ENCODE measurements at places on chromosomes 16 and 17.

- peak; percentile 45 for DNase-seq
These were observed 242.0 kb downstream of the FTO start for GRCh38 chr16:53945996-53946395.

DNA sequence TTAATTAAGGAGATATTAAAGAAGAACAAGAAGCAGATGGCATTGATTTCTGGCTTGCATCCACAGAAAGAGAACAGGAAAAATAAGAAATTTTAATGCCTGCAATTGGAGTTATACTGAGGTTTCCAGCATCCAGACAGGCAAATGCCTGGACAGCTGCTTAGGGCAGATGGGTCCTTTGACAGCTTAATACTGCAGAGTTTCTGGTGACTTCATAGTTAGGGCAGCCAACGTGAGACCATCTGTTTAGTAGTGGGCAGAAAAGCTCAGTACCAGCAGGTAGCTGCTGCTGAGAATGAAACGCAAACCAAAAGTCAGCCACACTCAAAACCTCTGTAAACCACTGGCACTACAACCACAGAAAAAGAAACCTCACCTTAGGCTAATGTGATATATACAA is 109.8 kb downstream of the CDK5R1 start:
- peak; percentile 90 for DNase-seq

DNA sequence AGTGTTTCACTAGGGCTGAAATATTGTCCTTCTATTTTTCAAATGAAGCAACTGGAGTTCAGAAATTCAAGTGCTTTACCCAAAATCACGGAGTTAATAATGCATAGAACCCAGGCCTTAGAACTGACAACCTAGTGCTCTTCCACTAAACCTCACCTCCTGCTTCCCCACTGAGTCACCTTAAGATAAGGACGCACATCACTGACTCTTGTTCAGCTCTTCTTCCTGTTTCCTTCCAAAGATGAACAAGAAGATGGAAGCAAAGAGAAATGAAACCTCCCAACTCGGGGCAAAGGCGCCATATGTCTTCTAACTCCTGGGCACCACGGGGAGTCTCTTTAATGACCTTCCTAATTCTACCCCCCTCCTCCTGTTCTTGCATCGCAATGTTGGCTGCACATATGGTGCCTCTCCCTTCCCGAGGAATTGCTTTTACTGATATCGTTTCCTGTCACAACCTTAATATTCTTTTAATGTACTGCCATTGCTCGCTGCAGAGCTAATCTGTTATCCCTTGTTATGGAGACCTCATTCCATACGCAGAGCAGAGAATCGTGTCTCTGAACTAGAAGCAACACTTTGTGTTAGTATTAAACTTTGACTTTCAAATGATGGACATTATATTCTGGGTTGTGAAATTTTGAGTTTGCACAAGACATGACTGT is 591.4 kb downstream of the TMEM114 start:
- no peak for DNase-seq

GRCh38 chr17:8151641-8152111 is 528 bp downstream of the PER1 start:
- DNase-seq, result peak; percentile 28

- no peak for DNase-seq
These were observed 62.9 kb downstream of the C16orf95 start for GRCh38 chr16:87254296-87254695.

- no peak for DNase-seq
These were observed 7.8 kb downstream of the CDRT15 start for GRCh38 chr17:14228903-14229302.

GRCh38 chr16:75503801-75504200 is 8.6 kb upstream of the CHST6 start:
- no peak for DNase-seq

DNA sequence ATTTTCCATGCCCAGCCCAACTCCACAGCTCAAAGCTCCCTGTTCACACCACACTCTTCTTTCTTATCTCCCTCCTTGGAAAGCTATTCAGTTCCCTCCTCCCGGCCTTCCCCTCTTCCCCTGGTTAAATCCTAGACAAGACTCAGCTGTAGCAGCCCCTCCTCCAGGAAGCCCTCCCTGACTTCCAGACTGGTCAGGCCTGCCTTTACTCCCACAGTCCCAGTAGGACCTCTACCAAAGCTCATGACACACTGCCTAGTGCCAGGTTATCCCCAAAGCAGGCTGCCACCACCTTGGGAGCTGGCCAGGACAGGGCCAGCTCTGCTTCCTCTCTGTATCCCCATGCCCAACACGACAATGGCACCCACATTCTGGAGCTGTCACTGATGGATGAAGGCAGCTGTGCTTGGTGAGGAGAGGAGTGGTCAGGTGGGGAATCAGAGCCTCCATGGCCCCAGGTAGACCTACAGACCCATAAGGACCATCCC is 50.0 kb downstream of the BEAN1 start:
- DNase-seq, result no peak

DNA sequence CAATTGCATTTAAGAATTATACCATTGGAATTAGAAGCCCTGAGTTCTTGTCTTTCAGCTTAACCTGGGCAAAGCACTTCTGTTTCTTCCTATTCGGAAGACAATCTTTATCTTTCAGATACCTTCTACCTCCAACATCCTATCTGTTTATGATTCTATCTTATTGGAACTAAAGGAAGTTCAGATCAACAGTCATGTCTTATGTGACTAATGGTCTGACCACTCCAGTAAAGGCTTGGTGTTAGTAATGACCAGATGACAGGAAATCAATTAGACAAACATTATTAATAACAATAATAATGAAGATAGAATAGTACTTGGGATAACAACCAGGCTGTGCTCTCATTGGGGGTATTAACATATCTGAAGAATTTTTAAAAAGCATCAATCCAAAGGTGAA is 11.3 kb downstream of the HS3ST3A1 start:
- no peak for DNase-seq

GRCh38 chr16:67961551-67961957 is 6.9 kb downstream of the SLC12A4 start:
- DNase-seq, result peak; percentile 98

DNA sequence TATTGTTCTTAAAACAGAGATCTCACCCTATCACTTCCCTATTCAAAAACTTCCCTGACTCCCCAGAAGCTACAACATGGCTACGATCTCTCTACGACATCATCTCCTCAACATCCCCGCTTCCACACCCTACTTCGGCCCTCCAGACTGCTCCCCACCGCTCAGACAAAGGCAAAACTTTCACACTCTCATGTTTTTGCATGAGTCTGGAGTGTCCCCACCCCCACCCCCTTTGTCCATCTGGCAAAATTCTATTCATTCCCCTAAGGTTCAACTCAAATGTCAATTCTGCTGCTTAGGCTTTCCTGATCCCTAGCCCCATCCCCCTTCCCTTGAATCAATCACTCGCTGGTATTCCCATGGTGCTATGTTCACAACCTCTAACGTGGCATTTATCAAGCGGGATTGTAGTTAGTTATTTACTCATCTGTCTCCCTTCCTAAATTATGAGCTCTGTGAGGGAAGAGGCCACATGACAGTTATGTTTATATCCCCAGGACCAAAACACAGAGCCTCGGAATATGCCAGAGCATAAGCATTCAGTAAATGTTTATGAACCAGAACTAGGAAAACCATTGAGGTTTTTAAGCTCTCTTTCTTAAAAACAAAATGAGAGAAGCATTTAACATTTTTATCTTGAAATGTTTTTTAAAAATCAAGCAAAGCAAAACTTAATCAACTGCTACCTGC is 55.9 kb downstream of the STX8 start:
- no peak for DNase-seq

GRCh38 chr16:397736-398332 is 835 bp downstream of the NME4 start:
- peak; percentile 56 for DNase-seq

- DNase-seq, result peak; percentile 24
These were observed 250.8 kb upstream of the SOX9 start for GRCh38 chr17:71869841-71870545.

GRCh38 chr17:2898255-2898926 is 102.2 kb downstream of the RAP1GAP2 start:
- DNase-seq, result peak; percentile 63

DNA sequence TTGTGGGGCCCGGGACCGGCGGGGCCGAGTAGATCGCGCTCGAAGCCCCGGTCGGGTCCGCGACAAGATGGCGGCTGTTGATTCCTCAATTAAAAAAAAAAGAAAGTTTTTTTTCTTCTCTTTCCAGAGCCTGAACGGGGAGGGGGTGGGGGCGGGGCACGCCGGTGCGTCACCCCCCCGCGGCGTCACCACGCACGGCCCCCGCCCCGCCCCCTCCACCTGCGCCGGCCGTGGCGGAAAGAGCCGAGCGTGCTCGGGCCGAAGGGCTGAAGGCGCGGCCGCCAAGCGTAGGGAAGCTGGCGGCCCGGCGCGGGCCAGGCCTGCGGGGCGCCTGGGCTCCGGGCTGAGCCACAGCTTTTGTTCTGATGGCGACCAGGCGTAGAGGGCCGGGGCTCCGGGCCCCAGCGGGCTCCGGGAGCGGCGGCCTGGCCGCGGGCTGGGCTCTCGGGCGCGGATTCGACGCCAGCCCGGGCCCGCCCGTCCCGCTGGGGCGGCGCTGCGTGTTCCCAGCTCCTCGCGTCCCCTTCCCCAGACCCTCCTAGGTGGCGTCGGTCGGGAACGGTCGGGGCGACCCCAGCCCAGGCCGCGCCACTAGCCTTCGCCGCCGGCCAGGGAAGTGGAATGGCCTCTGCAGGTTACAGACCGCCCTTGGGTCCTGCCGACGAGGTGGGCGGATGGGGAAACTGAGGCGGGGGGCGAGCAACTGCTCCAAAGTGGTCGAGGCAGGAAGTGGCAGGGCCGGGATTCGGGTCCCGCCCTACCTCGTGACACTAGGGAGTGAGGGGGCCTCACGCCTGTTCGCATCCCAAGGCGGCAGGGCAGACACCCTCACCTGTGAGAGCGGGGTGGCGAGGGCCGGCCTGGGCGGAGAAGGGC is at the start of gene CREBBP:
CREBBP (minus strand) TSS at position 91 of the 876 bp plus-strand sequence. CDS start 797 bp downstream, outside the sequence.
- DNase-seq, result peak; percentile 96

DNA sequence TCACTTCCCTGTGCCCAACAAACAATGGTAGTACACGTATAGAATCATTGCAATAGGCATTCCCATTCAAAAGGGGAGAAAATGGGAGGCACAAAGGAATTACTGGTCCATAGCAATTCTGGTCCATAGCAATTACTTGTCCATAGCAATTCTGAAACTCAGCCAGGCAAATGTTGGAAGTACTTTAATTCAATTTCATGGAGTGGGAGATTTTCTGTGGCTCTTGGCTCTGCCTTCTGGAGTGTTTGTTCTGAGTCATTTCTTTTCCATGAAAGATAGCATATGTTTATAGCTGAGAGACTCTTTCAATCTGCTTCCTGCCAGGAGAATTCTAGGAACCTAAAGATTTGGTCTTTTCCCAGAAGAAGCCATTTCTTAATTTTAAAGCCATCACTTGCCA is 182.8 kb upstream of the ELAC2 start:
- DNase-seq, result no peak

- peak; percentile 41 for DNase-seq
These were observed 4.7 kb downstream of the C1QTNF1 start for GRCh38 chr17:79028496-79029326.

GRCh38 chr16:76488065-76488417 is 210.8 kb downstream of the CNTNAP4 start:
- DNase-seq, result no peak

DNA sequence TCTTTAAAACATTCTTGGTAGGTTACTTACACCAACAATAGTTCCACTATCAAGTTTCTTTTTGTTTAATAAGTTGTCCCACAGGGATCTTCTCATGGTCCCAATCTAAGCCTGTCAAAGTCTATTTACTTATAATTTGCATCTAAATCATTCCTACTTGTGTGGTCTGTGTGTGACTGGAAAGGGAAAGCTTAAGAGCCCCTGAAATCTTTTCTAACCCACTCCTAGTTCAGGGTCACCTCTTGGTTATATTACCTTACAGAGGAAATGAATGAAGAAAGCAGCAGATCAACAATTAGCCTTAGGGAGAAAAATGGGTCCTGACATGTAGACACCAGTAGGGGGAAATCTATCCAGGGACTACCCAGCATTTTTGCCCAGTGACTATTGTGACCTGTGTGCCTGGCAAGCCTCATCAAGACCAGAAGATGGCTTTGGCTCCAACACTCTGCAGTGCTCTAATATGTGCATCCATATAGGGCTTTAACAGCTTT is 110.4 kb upstream of the HAS3 start:
- DNase-seq, result peak; percentile 57

DNA sequence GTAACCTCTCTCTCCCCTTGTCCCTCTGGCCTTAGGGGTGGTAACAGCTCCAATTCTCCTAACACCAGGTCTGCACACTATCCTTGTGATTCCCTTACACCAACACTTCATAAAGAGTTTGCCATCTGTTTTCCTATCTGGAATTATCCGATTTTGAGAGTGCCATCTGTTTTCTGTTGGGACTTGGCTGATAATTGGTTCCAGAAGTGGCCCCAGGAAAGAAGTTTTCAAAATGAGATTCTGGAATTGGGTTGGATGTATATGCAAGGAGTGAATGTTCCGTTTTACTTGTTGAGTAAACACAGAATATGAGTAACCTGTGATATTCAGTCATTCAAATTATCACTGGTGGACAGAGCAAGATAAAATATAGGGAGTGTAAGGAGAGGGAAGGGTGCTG is 134.1 kb upstream of the HS3ST3A1 start:
- no peak for DNase-seq

DNA sequence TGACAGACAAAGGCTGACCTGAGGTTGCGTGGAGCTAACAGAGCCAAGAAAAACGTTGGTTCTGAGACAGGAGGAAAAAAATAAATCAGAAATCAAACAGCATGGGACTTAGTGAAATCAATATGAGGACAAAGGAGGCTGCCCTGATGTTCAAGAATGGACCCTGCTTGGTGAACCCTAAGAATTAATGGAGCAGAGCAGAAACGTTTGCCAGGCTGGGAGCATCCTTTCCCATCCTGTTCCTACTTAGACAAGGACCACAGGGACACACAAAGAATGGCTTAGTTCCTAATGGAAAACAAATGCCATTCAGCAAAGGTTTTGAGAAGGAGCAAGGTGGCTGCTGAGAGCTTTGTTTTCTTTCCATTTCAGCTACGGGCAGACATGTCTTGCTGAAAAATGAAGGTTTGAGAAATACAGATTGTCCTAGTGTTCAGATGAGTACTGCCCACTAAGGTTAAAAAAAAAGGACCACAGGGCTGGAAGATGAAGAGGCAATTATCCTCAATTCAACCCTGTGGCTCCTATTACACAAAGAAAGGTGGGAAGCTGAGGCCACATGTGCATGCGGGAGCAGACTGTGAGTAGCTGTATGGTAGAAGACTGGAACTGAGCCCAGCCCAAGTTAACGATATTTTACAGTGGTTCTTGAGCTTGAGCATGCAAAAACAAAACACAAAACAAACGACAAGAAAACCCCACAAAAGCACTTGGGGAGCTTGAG is 230.1 kb downstream of the SLC39A11 start:
- peak; percentile 82 for DNase-seq

DNA sequence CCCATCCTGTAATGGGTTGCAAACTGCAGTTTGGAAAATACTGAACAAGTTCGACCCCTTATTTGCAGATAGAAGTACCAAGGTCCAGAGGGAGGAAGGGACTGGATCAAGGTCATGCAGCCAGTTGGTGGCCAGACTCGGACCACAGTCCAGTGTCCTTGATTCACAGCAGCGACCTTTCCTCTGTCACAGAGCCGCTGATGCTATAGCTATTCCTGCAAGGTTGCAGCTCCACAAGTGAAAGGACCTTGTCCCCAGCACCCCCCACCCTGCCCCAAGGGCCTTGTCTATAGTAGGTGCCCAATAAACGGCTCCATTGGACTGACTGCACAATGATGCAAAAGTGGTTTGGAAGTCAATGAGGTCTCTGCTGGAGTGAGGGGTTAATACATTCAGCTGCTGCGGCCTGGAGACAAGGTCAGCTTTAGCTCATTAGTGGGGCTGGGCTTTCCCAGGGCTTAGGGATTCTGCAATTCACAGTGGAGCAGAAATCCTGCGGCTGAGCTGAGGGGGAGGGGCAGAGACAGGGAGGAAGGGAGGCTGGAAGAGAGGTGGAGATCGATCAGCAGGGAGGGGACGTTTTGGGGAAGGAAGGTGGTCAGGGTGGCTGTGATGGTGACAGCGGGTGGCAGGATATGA is 13.4 kb upstream of the CRHR1 start:
- DNase-seq, result peak; percentile 42

Measured in NCI-H69 (cell line).